ENCODE measurements at places on chromosomes 6 and 20. TPM values are rescaled to one million over a fixed set of nuclear protein-coding genes. Genes with fewer than 3 reads are reported as not detected.
A peak's percentile ranks its signal among the peaks of the same experiment; 100 is the strongest.

NOX3 gene
- total RNA-seq = not detected

NFS1 gene
- total RNA-seq = 16.4 TPM

IMPG1 gene
- not detected for total RNA-seq

MDFI gene
- 50.5 TPM for total RNA-seq

PAK5 gene
- total RNA-seq = 0.29 TPM

- H3K4me3 ChIP-seq = no peak overlapping the region
- no peaks in the 10 kb centered on the region for H3K4me1 ChIP-seq
- H3K27me3 ChIP-seq = no peaks in the 10 kb centered on the region
- DNase-seq = no peak
Measured at GRCh38 chr20:23770384-23770783, 19.6 kb upstream of the CST1 start.

DNA sequence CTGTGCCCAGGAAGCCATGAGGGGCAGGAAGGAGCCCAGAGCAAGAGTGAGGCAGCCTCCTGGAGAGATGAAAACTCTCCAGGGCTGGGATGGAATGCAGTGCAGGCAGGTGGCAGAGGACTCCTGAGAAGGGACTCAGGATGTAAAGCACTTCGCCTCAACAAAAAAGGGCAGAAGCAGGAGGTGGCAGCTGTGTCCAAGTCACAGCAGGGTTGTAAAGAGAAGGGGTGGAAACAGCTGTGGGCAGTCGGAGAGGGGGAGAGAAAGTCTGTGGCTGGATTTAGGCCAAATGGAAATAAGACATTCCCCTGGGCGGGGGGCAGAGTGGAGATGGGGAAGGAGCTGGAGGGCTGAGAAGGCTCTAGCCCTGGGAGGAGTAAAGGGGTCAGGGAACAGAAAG is 34.9 kb downstream of the CYP21A2 start:
- H3K36me3 ChIP-seq = peaks cover 4% of the 10 kb centered on the region
- H3K4me1 ChIP-seq = peaks cover 24% of the 10 kb centered on the region
- no peak overlapping the region for H3K27ac ChIP-seq
- no peak for DNase-seq

DNA sequence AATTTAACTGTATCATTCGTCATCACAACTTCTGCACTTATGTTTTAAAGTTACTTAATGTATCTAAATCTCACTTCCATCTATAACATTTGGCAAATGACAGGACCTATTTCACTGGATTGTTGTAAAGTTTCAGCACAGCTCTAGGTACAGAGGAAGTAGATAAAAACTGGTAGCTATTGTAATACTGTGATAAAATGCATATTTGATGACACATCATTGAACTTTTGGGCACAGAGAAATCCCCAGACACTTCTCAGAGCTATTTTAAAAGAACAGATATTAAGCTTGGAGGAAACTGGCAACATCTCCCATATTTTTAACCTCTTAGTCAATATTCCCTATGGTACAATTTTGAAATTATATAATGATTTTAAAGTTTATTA is 138.7 kb downstream of the RFPL4B start:
- no peaks in the 10 kb centered on the region for H3K4me1 ChIP-seq
- no peak overlapping the region for H3K4me3 ChIP-seq
- no peaks in the 10 kb centered on the region for H3K36me3 ChIP-seq
- H3K27ac ChIP-seq = no peak overlapping the region

DNA sequence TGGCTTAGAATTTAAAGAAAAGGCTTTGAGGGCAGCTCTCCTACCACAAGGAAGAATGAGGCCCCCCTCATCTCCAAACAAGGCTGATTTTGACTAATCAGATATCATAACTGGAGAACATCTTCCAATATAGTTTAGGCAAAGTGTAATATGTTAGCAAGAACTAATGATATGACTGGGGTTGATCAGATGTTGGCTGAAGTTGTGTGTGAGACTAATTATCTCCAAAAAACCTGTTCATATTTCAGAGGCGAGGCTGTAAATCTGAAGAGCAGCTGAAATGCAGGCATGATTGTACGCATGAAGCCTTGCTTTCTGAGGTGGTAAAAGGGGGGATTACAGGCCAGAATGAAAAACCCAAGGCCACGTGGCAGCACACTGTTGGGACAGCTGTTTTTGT is 16.0 kb upstream of the ZNF831 start:
- peaks cover 68% of the 10 kb centered on the region for H3K4me1 ChIP-seq
- H3K4me3 ChIP-seq = no peak overlapping the region
- H3K36me3 ChIP-seq = no peaks in the 10 kb centered on the region
- H3K27ac ChIP-seq = peak overlapping the region; percentile 67

All from esophagus squamous epithelium (tissue), 5 donors.